Kidney (tissue), 22 donors: ENCODE measurements at places on chromosomes 7 and 10. TPM values are rescaled to one million over a fixed set of nuclear protein-coding genes. Genes with fewer than 3 reads are reported as not detected.

DNA sequence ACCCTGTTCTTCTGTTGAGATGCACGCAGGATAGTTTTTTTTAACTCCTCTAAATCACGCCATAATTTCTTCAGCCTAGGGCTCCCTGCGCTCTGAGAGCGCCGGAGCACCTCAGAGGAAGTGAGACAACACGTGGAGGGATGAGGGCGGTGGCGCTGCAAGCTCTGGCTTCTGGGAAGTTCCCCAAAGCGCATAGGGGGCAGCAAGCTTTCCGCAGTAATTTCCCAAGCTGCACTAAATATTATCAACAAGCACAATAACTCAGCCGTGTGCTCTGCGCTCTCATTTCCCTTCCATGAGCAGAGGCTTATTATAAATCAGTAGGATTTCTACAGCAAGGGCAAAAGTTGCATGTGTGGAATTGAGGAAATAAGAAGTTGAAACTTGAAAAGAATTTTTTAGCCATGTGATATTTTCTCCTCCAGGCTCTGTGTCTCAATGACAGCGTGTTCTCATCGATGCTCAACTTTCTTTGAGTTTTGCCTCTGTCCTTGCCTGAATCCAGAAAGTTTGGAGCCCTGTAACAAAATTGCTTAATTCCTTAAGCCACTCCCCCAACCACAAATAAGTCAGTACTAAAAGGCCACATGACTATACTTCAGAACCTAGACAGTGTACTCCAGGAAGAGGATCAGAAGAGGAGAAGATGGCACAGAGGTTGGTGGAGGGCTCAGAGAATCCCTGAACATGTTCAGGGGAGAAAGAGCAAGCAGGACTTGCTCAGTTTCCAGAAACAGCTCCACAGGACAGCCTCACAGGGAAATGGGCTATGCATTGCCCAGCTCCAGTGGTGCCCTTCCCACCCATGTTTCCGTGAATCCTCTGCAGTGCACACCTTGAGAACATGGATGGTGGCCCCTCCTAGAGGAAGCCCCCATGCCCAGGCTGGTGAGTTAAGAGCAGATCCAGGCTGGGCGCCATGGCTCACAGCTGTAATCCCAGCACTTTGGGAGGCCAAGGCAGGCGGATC, 221.5 kb upstream of the GHITM start:
- DNase-seq: peak; percentile 19

DNA sequence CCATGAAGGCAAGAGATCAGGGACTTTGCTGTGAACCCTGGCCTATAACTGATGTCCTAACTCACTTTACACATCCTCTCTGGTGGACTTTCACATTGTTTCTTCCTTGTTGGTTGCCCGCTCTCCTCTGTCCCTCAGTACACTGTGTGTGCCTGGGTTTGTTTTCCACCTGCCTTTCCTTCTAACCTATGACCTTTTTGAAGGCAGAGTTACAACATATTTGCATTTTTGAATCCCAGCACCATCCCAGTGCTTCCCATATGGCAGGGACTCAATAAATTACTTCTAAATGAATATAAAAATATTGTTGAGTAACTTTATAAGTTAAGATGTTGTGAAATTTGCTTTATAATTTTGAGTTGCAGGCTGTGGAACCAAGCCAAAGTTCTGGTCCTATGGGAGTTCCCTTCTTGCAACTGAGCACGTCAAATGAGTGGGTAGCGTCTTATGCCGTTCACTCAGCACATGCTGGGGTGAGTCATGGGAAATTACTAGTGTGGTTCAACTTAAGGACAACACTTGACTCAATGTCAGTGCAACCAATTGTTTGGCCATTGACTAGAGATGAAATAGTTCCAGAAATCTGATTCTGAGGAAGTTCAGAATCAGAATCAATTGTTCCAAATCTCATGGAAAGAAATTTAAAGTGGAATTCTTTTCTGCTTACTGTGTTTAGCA, 250.9 kb downstream of the TWIST1 start:
- no peak for DNase-seq

DNA sequence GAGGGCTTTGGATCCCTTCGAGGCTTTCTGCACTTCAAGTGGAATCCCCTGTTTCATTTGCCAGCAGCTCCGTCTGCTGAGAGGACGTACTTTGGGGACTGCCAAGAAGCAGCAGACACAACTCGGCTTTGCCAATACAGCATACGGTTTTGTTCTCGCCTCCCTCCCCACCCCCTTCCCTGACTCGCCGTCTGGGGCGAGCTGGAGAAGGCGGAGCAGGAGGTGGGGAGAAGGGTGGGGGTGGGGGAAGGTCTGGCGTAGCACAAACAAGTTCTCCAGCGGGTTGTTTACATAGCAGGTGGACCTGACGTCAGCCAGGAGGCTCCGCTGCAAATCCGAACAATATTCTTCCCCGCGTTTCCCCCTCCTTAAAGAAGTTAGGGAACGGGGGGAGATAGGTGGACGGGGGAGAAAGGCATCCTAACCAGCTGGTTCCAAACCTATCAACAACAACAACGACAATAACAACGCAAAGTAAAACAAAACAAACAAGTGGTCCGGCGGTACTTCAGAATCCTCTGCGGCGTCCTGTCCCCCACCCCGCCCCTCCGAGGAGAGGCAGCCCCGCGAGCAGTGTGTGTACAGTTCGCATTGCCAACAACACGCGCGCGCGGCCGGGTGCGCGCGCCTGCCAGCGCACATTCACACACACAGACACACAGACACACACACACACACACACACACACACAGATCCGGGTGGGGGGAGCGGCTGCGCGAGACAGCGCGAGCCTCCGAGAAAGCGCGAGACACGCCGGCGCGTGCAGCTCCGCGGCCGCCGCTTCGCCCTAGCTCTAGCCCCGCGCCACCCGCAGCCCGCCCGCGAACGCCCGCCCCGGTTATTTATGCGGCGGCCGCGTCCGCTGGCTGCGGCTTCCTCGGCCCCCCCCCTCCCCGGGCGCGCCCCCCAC, 167.0 kb upstream of the PPP1R3A start:
- peak; percentile 92 for DNase-seq

DNA sequence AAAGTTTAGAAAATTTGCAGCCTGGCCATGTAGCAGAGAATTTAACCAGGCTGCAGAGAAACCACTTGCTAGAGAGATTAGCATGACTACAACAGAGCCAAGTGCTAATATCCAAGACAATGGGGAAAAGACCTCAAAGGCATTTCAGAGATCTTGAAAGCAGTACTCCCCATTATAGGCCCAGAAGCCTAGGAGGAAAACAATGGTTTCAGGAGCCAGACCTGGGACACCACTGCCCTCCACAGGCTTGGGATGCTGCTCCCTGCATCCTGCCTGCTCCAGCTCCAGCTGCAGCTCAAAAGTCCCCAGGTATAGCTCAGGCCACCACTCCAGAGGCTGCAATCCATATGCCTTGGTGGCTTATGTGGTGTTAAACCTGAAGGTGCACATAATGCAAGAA, 101.5 kb upstream of the TMEM72 start:
- no peak for DNase-seq

The KLF14 gene
- polyA plus RNA-seq: 0.13 TPM

The UCN3 gene
- polyA plus RNA-seq: 1.4 TPM
